Thoracic aorta endothelial cell (primary cell): ENCODE measurements at places on chromosomes 3 and 15. TPM values are rescaled to one million over a fixed set of nuclear protein-coding genes. Genes with fewer than 3 reads are reported as not detected.

SECISBP2L gene
- 47.7 and 54.8 TPM in 2 replicates for total RNA-seq

FOXB1 gene
- not detected in 2 replicates for total RNA-seq

SCN5A gene
- 23.7 and 31.8 TPM in 2 replicates for total RNA-seq

FANCI gene
- 63.3 and 82.3 TPM in 2 replicates for total RNA-seq
